Stimulated activated CD4-positive, alpha-beta T cell treated with anti-CD3 and anti-CD28 coated beads, Interleukin-1b, Interleukin-23, amount 100 ng/mL, for 24 hours (primary cell): ENCODE measurements at places on chromosomes 5 and 9.

- no peak for DNase-seq
Observed at GRCh38 chr5:142529626-142530278, 156.1 kb downstream of the FGF1 start.

- DNase-seq, result no peak
Observed at GRCh38 chr9:133049043-133049442, 12.7 kb upstream of the CEL start.

DNA sequence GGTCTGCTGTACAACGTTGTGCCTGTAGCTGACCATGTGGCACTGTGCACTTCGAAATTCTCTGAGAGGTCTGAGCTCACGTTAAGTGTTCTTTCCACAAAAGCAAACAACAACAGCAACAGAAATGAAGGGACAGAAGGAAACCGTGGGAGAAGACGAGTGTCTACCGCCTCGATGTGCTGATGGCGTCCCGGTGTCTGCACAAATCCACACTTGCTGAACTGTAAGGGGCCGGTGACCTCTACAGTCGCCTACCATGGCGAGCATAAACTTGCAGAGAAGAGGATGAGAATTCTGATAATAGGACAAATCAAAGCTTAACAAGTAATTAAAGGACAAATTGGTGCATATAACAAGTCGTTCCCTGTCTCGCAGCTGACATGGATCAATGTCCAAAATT lies 114.0 kb downstream of the ADAMTS2 start:
- DNase-seq, result no peak

- no peak for DNase-seq
Observed at GRCh38 chr9:133142684-133143622, 20.8 kb downstream of the GBGT1 start.

GRCh38 chr5:76400466-76400865 lies 2.6 kb upstream of the IQGAP2 start:
- no peak for DNase-seq

DNA sequence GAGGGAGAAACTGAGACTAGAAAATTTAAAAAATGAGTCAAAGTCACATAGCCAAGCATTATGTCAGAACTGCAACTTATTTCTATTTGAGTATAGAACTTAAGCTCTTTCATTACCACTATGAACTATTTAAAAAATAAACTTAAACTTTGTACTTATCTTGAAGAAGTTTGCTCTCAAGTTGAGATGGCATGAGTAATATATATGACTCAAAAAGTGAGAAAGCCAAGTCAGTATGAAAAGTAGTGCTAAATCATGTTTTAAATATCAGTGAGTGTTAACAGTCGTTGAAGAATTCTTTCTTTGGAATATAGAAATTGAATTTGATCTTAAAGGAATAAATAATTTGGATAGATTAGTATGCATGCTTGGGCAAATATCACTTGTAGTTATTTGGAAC lies 36.3 kb upstream of the CDH10 start:
- DNase-seq, result no peak

DNA sequence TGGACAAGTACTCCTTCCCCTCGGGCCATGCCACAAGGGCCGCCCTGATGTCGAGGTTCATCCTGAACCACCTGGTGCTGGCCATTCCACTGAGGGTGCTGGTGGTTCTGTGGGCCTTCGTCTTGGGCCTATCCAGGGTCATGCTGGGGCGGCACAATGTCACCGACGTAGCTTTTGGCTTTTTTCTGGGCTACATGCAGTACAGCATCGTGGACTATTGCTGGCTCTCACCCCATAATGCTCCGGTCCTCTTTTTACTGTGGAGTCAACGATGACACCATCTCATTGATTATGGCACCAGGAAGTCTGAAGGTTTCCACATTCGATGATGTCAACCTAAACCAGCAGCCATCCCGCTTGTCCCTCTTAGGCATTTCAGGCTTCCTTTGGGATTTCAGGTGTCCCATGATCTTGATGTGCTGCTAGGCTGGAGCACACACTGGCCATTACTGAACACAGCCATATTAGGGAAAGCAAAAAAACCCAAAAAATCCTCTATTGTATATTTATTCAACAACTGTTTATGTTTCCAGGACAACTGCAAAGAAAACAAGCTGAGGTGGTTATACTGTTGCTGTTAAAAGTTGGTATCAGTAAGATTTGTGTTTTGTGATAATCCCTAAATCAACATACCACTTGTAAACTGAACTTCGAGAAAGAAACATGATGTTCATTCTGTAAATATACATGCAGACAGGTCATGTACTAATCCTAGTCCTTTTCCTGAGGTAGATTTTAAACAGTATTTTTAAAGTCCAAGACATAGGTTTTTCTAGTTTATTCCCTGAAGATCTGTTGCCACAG lies 1.1 kb downstream of the PLPP6 start:
- DNase-seq, result no peak

DNA sequence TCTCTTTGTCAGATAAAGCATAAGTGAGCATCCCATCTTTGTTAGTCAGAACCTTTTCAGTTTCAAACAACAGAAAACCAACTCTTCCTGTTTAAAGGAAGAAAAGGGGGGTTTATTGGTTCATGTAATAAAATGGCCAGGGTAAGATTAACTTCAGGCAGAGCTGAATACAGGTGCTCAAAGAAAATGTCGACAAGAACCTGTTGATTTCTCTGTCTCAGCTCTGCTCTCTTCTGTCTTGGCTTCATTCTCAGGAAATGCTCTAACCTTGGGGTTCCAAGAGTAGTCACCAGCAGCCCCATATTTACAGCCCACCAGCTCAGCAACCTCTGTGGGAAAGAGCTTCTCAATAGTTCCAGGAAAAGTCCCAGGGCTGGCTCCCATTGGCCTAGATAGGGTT lies 25.2 kb downstream of the KCNIP1 start:
- DNase-seq, result no peak

- no peak for DNase-seq
Observed at GRCh38 chr9:134778156-134778555, 102.5 kb upstream of the FCN2 start.

- DNase-seq, result no peak
Observed at GRCh38 chr5:152593388-152593787, 188.3 kb upstream of the NMUR2 start.

DNA sequence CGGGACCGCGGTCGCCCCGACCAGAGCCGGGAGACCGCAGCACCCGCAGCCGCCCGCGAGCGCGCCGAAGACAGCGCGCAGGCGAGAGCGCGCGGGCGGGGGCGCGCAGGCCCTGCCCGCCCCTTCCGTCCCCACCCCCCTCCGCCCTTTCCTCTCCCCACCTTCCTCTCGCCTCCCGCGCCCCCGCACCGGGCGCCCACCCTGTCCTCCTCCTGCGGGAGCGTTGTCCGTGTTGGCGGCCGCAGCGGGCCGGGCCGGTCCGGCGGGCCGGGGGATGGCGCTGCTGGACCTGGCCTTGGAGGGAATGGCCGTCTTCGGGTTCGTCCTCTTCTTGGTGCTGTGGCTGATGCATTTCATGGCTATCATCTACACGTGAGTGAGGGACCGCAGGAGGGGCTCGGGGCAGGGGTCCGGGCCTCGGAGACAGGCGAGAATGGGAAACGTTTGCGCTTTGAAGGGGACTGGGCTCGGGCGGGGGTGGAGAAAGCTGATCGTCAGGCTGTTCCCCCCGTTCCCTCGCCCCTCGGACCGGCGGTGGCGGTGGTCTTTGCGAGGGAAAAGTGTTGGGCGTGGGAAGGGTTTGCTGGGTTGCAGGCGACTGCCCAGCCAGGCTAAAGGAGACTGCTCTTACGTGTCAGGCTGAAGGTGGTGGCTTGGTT lies 457 bp downstream of the UGCG start:
- peak; percentile 28 for DNase-seq

DNA sequence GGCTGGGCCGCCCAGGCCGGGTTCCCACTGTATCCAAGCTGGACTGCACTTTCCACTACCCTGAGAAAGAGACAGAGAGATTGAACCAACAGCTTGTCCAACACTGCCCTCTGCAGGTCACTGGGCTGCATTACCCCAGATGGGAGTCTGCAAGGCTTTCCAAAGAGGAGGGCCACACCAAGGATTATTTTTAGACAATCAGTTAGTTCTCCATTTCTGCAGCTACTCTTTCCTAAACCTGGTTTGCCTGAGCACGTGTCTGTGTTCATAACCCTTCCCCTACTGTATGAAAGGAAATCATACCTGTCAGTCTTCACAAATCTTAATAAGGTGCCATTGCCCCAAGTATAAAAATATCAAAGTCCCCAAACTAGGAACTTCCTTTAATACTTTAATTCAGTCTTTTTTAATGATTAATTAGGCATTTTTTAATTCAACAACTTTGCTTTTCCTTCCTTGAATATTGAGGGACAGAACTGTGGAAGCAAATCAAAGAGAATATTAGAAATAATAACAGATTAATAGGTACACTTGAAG lies 13.4 kb upstream of the FGF1 start:
- DNase-seq, result peak; percentile 57

DNA sequence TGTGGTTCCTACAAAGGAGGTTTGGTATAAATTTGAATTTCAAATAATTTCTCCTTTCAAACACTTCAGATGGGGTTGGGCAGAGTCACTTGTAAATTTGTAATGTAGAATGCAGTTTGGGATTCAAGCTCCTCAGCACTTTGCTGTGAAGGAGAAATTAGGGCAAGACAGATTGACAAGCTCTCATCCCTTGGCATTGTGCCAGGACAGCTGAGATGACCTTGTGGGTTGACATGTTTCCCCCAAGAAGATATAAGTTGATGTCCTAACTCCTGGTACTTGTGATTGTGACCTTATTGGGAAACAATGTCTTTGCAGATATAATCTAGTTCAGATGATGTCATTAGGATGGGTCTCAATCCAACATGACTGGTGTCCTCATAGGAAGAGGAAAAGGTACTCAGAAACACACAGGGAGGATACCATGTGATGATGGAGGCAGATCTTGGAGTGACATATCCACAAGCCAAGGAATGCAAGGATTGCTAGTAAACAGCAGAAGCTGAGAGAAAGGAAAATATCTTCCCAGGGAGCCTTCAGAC lies 408.3 kb downstream of the MED10 start:
- no peak for DNase-seq

DNA sequence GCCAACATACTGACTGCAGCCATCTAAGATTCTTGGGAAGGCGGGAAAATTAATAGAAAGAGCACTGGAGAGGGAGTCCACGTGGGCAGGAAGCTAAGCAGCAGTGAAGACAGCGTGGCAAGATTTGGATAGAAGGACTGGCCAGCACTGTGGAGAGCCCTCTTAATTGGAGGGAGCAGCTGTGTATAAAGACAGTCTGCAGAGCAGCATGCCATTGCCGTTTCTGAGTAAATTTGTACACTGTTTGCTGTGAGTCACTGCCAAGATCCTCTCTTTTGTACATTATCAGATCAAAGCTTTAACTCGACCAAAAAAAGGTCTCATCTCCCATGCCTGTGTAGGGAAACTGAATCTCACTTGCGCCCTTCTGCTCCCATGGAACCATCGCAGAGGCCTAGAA lies 45.3 kb downstream of the INSYN2B start:
- DNase-seq, result no peak

DNA sequence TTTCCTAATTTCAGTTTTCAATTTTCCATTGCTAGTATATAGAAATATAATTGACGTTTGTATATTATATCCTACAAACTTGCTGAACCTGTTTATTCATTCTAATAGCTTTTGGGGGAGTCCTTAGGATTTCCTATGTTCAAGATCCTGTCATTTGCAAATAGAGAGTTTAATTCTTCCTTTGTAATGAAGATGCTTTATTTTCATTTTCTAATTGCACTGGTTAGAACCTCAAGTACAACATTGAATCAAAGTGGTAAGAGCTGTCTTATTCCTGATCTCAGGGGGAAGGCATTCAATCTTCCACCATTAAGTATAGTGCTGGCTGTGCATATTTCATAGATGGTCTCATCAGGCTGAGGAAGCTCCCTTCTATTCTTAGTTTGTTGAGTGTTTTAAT lies 15.6 kb upstream of the SLC24A2 start:
- DNase-seq, result no peak

DNA sequence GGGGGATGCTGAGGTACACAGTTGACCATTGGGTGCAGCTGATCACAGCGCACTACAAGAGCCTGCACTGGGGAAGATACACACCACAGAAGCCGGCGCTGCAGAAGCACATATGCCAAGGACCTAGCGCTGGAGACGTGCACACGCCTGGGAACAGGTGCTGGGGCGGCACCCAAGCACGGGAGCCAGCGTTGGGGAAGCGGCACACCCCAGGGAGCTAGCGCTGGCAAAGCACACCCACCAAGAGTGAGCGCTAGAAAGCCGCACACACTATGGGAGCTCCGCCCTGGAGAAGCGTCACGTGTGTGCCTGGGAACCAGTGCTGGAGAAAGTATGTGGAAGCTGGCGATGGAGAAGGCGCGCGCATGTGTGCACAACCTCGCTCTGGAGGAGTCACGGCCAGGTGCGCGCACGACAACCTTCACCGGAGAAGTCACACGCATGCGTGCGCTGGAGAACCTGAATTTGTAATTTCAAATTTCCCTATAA lies 4.5 kb downstream of the FANCC start:
- no peak for DNase-seq

- no peak for DNase-seq
Observed at GRCh38 chr5:173866243-173866857, 21.8 kb upstream of the CPEB4 start.

DNA sequence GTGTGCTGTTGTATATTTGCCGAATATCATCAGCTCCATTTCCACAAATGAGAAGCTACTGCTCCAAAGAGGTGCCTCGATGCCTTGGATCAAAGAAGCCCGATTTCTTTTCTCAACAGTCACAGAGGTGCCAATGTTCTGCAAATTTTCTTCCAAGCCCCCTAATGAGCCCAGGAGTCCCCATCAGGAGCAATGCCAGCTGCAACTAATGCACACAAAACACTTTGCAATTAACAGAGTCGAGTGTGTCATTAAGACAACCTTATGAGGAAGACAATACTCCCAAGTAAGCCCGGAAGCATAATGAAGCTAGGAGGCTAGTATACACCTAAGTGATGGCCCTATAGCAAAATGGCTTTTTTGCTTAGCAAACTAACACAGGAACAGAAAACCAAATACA lies 247.0 kb downstream of the TRIM32 start:
- no peak for DNase-seq

- no peak for DNase-seq
Observed at GRCh38 chr5:145856285-145856818, 16.5 kb downstream of the GRXCR2 start.

DNA sequence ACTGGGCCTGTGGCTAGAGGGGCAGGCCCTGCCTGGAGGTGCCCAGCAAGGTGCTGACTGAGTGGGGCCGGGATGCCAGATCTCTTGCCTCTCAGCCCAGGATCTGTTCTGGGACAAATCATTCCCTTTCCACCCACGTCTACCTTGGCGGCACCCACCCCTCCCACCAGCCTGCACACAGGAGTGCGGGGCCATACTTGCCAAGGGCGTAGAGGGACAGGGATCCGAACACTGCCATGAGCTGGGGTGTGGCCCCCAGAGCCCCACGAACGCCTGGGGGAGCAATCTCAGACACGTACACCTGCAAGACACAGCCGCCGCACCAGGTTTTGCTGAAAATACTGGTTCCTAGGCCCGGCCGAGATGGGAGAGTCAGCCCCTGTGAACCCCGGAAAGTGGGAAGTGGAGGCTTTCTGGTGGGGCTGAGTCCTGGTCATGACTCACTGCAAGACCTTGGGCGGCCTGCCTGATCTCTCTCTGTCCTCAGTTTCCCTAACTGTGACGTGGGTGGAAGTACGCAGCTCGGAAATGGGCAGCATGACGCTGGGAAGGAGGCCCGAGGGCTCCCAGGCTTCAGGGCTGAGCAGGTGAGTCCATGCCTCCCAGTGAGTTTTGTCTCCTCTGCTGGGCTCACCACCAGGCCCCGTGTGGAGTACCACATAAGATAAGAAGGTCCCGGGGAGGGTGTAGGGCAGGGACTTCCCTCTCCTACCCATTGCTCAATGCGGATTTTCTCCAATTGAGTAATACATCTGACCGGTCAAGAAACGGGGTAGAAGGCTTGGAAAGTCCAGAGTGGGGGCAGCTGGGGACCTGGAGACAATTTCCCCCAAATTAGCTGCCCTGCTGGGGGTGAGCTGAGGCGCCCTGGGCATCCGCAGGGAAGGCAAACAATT lies 2.6 kb downstream of the SLC2A6 start:
- no peak for DNase-seq
